CD8-positive, alpha-beta memory T cell (primary cell): ENCODE measurements at places on chromosomes 6 and 20. TPM values are rescaled to one million over a fixed set of nuclear protein-coding genes. Genes with fewer than 3 reads are reported as not detected.

- H3K27me3 ChIP-seq: no peaks in the 10 kb centered on the region
- H3K4me1 ChIP-seq: no peaks in the 10 kb centered on the region
- H3K27ac ChIP-seq: no peak overlapping the region
Observed at GRCh38 chr6:24183584-24183983, 57.6 kb downstream of the NRSN1 start.

DNA sequence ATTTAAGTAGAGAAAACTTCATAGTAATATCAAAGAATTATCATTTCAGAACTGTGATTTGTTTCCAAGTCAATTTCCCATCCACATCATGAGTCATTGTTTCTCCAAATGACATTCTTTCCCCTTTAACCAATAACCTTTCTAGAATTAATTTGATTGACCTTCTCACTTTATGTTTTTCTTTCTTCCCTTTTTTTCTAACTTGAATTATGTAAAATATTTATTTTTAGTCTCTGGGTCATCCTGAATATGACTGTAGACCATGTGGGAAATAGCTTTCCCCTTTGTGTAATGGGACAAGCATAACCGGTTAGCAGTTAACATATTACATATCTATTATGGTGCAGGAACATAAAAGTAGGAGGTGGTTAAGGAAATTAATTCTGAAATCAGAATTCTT lies 291.1 kb downstream of the GJA1 start:
- no peak overlapping the region for H3K27ac ChIP-seq
- DNase-seq: no peak

DNA sequence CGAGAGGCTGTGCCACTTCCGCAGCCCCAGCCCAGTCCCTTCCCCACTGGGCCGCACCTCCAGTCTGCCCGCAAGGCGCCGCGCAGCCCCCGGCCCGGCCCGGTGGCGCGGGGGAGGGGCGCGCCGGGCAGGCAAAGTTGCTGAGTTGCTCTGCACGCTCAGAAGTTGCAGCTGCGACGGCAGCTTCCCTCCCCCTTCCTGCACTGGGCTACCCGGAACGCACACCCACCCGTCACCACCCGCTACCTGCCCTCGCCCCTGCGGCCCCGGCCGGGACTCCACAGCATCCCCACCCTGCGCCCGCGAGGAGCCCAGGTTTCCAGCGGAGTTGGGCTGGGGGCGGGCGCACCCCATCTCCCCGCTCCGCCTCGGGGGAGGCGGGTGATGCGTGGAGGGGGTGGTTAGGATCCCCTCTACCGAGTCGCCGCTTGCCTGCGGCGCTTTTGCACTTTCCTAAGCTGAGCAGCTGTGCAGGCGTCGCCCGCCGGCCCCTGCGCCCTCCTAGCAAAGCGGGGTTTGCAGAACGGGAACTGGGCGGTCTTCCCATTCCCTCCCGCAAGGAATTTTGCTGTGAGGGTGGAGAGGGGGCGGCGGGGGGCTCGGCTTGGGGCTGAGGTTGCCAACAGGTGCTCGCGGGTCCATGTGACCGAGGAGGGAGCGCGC lies 55.9 kb upstream of the RREB1 start:
- no peaks in the 10 kb centered on the region for H3K36me3 ChIP-seq
- peaks cover 5% of the 10 kb centered on the region for H3K4me1 ChIP-seq
- H3K27ac ChIP-seq: no peak overlapping the region
- H3K27me3 ChIP-seq: no peaks in the 10 kb centered on the region
- peak; percentile 74 for DNase-seq

DNA sequence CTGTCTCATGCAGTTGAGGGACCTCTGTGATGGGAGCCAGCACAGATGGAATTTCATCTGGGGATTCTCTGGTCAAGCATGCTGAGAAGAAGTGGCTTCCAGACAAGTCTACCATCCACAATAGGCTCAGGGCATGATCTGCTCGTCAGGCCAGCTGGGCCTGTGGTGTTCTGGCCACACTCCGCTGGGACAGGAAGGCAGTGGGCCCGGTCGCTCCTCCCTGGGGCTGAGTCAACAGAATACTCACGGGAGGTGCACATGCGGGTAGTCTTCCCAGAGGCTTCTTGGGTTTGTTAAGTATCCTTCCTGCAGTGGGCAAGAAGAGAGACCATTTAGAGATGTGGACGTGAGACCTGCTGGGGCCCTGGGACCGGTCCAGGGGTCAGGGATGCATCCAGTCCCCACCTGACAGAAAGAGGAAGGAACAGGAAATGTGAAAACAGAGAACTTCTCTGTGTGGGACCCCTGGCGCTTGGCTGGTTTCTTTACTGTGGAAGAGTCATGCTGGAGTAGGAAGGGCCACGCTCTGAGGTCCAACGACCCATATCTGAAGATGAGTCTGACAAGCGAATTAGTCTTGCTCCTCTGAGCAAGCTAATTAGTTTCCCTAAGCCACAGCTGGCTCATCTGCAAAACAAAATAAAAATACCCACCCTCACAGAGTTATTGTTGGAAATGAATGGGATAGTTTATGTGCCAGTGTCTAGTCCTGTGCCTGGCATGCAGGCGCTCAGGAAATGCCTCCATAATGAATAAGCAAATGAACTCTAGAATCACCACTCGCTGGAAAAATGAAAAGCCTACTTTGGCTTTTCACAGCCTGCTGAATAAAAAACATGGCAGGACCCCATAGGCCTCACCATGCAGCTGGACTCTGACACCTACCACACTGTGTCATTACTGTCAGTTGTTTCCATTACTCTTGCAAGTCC lies 67.3 kb downstream of the TRAM2 start:
- no peak overlapping the region for H3K27ac ChIP-seq
- no peak for DNase-seq
- no peak overlapping the region for H3K4me3 ChIP-seq
- H3K27me3 ChIP-seq: no peaks in the 10 kb centered on the region
- H3K36me3 ChIP-seq: peaks cover 3% of the 10 kb centered on the region

GRCh38 chr6:150863213-150863928 lies 2.1 kb upstream of the MTHFD1L start:
- H3K4me1 ChIP-seq: peaks cover 11% of the 10 kb centered on the region
- H3K4me3 ChIP-seq: no peak overlapping the region
- no peak overlapping the region for H3K27ac ChIP-seq

- H3K36me3 ChIP-seq: no peaks in the 10 kb centered on the region
- H3K27ac ChIP-seq: no peak overlapping the region
- H3K27me3 ChIP-seq: no peaks in the 10 kb centered on the region
- no peak overlapping the region for H3K4me3 ChIP-seq
- no peak for DNase-seq
- H3K4me1 ChIP-seq: peaks cover 7% of the 10 kb centered on the region
Observed at GRCh38 chr20:41228858-41229257, 88.7 kb downstream of the ZHX3 start.

DNA sequence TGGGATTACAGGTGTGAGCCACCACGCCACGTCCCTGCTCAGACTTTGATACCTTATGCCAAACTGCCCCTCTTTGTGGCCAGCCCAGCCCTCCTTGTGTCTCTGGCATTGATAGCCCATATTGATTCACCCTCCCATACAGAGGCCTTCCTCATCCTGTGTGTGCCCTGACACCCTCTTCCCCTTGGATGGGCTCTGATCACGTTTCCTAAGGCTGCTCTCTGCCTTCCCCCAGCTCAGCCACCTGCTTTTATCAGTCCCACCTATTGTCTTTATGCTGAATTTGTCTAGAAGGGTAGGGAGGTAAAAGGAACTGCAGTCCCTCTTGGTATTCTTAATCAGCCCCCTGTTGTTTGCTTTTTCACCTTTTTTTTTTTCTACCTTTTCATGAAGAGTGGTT lies 95.9 kb downstream of the CDKAL1 start:
- DNase-seq: no peak
- H3K27me3 ChIP-seq: no peaks in the 10 kb centered on the region
- no peak overlapping the region for H3K4me3 ChIP-seq
- no peaks in the 10 kb centered on the region for H3K4me1 ChIP-seq
- H3K27ac ChIP-seq: no peak overlapping the region

GRCh38 chr6:42339991-42340401 lies 111.7 kb downstream of the TRERF1 start:
- no peaks in the 10 kb centered on the region for H3K4me1 ChIP-seq
- no peaks in the 10 kb centered on the region for H3K27me3 ChIP-seq
- no peak for DNase-seq
- no peak overlapping the region for H3K4me3 ChIP-seq

The UST gene
- total RNA-seq: 7.8 TPM

The ULBP3 gene
- total RNA-seq: 1.2 TPM
